ENCODE measurements at places on chromosomes 3 and 15.

DNA sequence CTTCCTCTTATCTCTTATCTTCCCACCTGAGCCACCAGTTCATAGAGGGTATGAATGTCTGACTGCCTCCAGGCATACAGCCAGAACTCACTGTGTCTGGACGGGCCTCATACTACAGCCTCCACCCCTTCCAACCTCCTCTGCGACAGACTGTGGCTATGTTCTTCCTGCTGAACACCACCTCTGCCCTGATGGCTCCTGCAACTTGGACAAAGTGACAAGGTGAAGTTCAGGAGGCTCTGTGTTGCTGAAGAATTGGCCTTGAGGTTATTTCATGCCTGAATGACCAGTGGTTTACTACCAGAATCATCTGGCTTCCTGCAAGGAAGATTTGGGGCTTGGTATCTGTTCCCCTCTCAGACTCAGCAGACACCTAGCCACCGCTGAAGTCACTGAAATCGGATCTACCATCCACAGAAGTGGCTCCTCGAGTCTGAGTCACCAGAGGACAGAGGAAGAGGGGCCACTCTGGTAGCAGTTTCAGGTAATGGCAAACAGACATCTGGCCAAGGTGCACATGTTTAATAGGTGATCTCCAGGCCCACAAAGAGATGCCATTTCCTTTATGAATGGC lies 14.2 kb upstream of the ULK3 start:
- peak; percentile 73 for DNase-seq

DNA sequence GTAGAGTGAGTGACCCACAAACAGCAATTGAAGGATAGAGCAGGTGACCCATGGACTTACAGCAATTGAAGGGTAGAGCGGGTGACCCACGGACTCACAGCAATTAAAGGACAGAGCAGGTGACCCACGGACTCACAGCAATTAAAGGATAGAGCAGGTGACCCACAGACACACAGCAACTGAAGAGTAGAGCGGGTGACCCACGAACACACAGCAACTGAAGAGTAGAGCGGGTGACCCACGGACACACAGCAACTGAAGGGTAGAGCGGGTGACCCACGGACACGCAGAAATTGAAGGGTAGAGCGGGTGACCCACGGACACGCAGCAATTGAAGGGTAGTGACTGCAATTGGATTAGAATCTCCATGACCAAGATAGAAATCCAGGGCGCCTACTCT lies 9.8 kb upstream of the TNK2 start:
- DNase-seq = no peak

DNA sequence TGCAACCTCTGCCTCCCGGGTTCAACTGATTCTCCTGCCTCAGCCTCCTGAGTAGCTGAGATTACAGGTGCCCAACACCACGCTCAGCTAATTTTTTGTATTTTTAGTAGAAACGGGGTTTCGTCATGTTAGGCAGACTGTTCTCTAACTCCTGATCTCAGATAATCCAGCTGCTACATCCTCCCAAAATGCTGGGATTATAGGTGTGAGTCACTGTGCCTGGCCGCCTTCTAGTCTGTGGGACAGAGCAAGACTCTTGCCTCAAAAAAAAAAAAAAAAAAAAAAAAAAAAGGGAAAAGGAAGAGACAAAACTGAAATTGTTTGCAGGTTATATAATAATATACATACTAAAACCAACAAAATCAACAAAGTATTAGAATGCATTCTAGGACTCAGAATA lies 215.2 kb downstream of the PCCB start:
- DNase-seq = no peak

DNA sequence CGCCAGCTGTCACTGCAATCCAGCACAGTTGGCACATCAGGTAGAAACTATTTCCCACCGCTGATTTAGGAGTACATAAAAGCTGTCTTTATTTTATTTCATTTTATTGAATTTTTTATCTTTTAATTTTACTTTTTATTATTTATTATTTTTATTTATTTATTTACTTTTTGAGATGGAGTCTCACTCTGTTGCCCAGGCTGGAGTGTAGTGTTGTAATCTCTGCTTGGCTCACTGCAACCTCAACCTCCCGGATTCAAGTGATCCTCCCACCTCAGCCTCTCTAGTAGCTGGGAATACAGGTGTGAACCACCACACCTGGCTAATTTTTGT lies 31.0 kb downstream of the SRGAP3 start:
- DNase-seq = no peak

DNA sequence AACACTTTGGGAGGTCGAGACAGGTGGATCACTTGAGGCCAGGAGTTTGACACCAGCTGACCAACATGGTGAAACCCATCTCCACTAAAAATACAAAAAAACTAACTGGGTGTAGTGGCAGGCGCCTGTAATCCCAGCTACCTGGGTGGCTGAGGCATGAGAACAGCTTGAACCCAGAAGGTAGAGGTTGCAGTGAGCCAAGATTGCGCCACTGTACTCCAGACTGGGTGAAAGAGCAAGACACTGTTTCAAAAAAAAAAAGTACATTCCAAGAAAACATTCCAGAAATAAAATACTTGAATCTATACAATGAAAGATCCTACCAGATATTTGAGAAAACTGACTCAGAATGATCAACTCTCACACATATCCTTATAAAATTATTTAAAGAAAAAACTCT lies 30.4 kb downstream of the TFDP2 start:
- no peak for DNase-seq

- DNase-seq = no peak
Observed at GRCh38 chr15:69612112-69612511, 159.5 kb downstream of the RPLP1 start.

DNA sequence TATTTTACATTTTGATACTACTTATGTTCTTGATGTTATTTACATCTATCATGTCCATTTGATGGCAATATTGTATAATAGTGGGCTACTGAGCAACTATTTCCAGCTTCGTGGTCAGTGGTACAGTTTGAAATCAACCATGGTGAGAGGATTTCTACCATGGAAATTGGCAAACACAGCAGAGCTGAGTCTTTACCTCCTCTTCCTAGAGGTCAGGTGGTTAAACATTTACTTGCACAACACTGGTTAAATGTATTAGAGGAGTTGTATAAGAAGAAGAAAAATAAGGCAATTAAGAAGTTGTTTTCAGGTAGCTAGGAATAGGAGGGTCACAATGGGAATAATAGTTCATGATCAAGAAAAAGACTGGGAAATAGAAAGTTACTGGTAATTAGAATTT lies 7.2 kb upstream of the PPM1L start:
- no peak for DNase-seq

- DNase-seq = no peak
Observed at GRCh38 chr3:99537416-99537815, 101.0 kb upstream of the COL8A1 start.

GRCh38 chr3:34571714-34572113 lies 773.3 kb downstream of the PDCD6IP start:
- DNase-seq = no peak

DNA sequence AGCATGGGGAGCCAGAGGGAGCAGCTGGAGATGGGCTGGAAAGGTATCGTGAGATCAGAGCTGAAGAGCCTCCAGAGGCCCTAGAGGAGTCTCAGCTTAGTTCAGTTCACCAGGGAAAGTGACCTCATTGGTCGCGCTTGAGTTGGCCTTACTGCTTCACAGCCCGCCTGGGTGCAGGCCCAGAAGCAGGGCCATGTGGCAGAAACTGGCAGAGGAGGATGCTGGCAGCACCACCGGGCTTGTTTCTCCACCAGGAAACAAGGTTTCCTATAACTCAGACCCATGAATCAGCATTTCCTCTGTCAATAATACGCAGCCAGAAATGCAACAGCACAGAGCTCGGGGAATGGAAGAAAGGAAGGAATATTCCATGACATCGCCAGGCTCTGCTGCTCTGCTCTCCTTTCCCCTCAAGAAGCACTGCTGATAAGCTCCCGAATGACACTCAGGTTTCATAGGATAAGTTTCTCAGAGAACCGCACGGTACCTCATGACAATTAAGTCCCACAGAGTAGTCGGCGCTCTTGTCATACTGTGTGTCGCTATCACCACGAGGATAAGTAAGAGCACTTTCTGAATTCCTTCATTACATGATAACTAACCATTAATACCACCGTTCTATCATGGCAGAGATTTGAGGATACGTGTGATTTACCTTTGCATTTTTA lies 147.1 kb upstream of the LPP start:
- DNase-seq = peak; percentile 77

DNA sequence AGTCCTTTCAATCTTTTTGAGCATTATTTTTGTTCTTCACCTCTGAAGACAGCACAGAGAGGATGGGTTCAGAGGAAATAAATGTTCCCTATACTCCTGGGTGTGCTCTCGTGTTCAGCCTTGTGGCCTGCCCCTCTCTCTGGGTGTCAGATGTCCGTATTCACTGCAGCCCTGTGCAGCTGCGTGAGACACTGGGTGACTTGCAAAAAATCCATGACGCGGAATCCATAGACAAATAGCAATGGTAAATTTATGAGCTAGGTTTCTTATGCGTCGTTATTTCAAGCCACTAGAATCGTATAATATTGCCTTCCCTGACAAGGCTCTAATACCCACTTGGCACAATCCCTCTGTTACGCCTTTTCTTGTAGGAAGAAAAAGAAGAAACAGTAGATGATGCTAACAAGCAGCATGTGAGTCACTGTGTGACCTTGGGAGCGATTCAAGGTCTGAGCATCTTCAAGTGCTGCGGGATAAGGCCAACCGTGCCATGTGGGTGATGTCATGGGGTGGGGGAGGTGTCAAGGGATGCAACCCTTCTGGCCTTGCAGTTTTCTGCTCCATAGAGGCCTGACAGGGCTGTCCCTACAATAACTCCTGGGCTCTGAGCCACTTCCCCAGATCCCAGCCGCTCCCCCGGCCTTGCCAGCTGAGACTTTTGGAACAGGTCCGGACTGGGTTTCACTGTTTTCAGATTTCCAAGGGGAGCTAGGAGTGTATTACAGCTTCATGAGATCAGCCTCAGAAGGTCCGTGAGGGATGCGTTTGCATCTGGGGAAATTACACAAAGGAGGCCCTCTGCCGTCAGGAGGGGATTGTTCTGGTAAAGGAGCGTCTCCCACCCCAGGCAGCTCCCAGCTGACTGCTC lies 47.6 kb upstream of the POMGNT2 start:
- DNase-seq = no peak

GRCh38 chr15:56243163-56244037 lies at the start of gene RFX7:
TSS of gene RFX7 (minus strand) at chr15:56243879. CDS start at chr15:56243285, 594 bp downstream.
- no peak for DNase-seq

DNA sequence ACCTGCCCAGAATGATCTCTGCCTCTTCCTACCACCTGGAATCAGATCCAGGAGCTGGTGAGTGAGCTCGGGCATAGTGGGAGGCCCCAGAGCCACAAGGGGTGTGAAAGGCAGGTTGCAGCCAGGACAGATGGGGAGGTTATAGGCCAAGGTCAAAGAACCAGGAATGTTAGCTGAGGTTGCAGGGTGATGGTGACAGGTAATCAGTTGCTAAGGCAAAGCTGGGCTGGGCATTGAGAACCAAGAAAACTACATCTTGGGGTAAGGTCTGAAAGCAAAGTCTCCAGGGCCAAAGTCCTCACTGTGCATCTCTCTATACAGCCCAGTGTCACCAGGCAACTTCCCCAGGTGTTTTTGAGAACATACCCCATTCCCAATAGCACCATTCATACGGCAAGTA lies 38.4 kb upstream of the SLC6A11 start:
- DNase-seq = no peak

GRCh38 chr15:87212041-87212440 lies 1044.5 kb downstream of the NTRK3 start:
- no peak for DNase-seq

DNA sequence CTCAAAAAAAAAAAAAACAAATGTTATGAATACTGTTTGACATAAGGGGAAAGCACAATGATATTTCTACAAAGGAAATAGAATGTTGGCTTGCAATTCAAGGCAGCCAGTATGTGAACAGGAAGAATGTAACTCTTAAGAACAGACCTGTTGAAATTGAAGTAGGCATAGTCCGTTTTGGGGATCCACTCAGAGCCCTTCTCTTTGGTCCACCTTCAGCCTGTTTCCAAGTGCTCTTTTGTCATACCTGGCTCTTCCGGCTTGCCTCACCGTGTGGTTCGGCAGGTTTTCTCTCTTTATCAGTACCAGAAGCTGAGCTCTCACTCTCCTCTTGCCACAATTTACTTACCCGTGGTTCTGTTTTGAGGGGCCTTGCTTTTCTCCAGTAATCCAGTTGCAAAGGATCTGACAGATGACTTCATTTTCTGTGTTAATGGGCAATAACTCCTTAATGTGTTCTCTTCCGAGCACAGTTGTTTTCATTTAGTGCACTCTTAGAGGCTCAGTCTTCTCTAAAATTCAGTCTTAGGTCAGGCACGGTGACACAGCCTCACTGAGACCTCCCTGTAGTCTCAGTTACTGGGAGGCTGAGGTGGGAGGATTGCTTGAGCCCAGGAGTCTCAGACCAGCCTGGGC lies 6.7 kb downstream of the ABHD17C start:
- no peak for DNase-seq

DNA sequence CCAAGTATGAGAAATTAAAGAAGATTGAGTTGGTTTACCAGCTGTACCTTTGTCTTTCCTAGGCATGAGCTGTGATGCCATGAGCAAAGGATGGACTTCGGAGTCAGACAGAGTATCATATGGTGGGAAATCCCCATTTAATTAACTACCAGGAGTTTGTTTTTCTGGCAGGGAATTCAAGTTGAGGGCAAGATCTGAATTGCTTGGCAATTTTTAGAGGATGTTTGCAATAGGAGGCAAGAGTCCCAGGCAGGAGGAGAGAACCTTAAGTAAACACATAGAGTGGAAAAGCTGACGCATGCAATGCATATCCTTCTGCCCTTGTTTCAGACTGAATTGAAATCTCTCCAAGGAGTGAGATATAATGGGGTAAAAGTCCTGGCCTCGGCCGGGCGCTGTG lies 569.7 kb upstream of the MDFIC2 start:
- DNase-seq = no peak

- DNase-seq = no peak
Observed at GRCh38 chr3:15958692-15959433, 161.1 kb upstream of the ANKRD28 start.

DNA sequence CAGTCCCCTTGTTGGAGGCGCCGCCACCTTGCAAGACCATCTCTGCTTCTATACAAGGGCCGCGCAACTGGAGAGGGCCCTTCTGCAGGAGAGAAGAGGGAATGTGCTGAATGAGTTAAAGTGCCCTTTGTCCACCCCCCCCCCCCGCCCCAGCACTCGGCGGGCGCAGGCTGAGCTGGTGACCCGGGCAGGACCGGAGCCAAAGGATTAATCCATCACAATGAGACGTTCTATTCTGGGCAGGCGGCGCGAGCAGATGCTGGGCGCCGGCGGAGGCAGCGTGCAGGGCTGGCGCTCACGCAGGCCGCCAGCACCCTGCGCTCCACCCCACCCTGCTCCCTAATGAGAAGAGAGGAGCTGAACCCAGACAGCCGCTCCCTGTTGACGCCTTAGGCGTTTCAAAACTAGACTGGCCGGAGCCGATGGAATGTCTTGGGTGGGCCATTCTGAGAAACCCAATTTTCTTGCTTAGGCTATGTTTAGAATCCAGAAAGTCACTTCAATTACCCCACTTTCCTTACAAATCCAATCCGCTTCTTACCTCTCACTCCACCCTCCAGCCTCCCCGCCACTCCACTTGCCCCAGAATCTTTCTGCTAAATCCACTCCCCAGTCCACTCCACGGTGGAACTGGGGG lies 32.9 kb downstream of the GJD2 start:
- DNase-seq = no peak

- no peak for DNase-seq
Observed at GRCh38 chr3:158369279-158369678, 201.7 kb upstream of the MLF1 start.

- no peak for DNase-seq
Observed at GRCh38 chr3:197752107-197752506, 2.4 kb downstream of the FYTTD1 start.

- DNase-seq = no peak
Observed at GRCh38 chr15:89783111-89783860, 7.2 kb downstream of the MESP2 start.

- DNase-seq = no peak
Observed at GRCh38 chr3:58198362-58198761, 12.4 kb downstream of the DNASE1L3 start.
